T follicular helper cell (primary cell): ENCODE measurements at places on chromosomes 5 and 9.
A peak's percentile ranks its signal among the peaks of the same experiment; 100 is the strongest.

DNA sequence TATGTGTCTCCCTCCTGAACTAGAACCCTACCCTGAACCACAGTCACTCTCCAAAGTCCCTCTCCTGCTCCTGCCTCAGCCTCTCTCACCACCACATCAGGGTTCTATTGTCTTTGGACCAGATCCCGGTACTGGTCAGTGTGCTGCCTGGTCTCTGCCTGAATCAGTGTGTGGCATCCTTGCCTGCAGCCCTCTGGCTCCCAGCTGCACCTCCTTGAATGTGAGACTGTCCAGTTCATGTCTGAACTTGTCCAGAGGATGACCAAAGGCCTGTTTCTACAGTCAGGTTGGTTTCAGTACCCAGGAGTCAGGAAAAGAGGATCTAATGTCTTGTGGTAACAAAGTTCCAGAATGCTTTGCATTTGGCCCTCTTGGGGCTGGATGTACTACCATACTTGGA is 76.8 kb upstream of the RANBP3L start:
- no peak for DNase-seq

DNA sequence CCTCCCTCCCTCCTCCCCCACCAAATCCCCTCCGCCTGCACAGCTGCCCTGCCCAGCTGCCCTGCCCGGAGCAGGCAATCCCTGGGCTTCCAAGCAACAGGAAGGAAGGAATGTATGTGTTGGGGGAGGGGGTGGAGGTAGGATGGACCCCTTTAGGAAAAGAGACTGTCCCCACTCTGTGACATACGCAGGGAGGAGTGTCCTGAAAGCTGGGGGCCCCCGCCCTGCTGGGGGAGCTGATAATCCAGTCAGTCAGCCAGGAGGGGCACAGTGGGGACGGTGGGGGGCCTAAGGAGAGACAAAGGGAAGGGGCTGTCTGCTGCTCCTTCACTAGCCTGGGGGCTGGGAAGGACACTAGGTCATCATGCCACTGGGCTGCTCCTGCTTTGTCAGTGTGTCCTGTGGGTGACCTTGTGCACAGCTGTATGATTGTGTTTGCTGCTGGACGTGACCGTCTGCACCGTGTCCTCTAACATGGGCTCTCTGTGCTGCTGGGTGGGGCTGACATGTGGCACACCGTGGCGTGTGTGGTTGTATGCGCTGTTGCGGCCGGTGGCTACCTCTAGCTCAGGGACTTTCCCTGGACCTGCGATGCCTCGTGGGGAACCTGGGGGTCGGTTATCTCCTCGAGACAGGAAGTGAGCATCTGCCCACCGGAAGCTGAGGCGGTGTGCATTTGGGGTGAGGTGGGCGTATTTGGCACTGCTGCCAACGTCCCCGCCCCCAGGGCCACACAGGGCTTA is 3.0 kb downstream of the N4BP3 start:
- no peak for DNase-seq

DNA sequence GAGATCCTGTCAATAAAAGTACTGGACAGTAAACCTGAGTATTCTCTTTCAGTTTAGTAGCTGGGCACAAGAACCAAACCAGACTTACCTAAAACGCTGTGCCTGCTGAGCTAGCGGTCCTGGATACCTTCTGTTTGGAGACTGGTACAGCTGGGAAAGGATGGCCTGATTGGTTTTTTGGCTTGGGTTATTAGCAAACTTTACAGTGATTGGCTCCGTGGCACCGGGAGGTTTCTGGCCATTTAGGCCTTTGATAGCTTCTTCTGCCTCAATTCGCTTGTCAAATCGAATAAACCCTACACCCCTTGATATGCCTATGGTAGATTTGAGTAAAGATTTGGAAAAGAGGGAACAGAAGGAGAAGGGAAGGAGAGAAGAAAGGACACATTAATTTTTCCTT is 124.7 kb downstream of the ELAVL2 start:
- DNase-seq, result no peak

- no peak for DNase-seq
Observed at GRCh38 chr5:36285837-36286615, 15.7 kb downstream of the RANBP3L start.

DNA sequence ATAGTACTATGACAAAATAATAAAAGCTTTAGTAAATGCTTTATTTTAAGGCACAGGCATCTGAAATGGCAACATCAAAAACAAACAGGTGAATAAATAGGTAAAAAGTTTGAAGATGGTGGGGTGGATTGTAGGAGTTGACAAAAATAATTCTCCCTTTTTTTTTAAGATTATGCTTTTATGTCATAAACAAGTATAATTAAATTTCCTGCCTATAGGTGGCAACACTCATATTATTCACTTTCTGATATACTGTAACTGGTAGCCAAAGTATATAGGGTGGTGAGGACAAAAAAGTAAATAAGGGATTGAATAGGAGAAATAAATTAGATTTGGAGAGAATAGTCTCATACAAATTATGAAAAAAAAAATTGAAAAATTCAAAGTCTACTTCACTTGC is 120.0 kb upstream of the ACOT12 start:
- no peak for DNase-seq

- DNase-seq, result no peak
Observed at GRCh38 chr9:105507096-105507790, 50.7 kb upstream of the FKTN start.

DNA sequence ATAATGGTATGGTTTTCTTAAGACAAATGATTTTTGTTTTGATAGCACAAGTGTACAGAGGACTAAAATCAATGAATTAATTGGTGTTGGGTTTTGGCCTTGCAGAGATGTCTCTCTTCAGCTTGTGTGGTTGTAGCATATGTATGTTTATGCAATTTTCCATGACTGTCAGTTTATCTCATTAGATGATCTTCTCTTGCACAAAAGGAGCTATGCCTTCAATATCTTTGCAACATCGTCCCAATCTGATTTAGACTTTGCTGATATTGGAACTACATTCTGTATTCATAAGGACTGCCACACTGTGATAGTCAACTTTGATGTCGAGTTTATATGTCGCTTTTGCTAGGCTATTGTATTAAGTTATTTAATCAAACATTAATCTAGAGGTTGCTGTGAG is 140.0 kb upstream of the TAF11L2 start:
- no peak for DNase-seq

DNA sequence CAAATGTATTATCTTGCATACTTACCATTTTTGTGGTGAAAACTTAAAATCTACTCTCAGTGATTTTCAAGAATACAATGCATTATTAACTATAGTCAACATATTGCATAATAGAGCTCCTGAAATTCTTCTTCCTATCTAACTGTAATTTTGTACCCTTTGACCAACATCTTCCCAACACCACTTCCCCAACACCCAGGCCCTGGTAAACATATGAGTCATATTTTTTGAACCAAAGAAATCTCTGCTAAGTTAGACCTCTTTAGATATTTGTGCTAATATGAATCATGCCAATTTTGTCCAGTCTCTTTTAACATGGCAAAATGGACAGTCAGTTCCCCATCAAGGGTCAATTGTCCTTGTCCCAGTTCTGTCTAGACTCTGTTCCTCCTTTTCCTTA is 18.5 kb upstream of the RGS7BP start:
- DNase-seq, result no peak

DNA sequence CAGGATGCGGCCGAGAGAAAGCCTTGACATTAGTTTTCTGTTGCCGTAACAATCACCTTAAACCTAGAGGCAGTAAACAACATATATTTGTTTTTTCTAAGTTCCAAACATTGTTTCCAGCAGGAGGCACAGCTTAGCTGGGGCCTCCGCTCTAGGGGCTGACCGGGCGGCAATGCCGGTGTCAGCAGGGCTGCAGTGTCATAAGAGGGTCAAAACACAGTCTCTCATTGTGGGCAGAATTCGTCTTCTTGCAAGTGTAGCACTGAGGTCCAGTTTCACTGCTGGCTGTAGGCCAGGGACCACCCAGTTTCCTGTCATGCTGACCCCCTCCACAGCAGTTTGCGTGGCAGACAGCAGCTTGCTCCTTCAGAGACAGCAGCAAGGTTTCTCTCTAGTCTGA is 186.2 kb downstream of the PJA2 start:
- no peak for DNase-seq

GRCh38 chr9:136886610-136887597 is 588 bp downstream of the TRAF2 start:
- DNase-seq, result peak; percentile 65

DNA sequence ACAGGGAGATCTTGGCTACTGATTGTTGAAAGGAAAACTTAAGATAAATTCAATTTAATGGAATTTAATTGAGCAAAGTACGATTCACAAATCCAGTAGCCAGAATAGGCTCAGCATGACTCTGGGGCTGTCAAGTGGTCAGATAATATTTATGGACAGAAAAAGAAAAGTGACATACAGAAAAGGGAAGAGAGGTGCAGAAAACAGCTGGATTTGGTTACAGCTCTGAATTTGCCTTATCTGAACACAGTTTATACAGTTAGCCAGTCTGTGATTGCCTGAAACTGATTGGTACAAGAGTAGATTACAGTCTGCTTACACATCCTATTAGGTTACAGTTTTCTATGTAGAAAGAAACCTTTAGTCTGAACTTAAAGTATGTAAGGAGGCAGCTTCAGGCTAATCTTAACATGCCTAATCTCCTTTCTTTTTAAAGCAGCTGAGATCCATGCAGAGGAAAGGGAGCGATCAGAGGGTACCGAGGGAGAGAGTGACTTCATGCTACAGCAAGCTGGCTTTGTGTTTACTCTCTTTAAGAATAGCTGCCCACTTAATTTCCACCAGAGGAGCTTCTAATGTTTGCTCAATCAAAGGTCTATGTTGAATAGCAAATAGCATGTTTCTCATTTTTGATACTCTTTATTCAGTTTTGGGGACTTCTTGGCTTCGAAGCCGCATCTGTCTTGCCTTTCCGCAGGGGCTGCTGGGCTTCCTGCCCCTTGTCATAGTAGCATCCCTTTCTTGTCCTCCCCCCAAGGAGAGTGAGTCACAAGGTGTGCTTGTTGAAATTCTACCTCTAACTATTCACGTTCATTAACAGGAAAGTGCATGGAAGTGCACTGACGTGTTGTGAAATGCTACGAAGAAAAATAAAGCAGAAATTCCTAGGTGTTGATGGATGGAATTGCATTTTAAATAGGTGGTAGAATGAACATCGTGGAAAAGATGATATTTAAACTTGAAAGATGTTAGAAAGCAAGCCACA is 761.2 kb downstream of the TAF11L14 start:
- no peak for DNase-seq

- DNase-seq, result no peak
Observed at GRCh38 chr5:31427013-31427723, 104.7 kb downstream of the DROSHA start.

DNA sequence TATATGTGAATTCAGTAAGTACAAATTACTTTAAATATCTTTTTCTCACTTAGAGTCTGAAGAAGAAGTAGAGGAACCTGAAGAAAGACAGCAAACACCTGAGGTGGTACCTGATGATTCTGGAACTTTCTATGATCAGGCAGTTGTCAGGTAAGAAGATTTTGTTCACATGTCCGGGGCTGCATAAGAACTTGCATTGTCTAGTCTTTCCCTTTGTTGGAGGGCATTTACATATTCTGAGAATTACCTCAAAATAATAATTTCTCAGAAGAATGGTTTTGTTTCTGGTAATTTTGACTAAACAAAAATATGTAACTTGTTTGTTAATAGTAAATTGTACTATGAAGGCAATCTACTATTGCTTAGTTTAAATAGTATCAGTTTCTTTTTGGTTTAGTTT is 23.7 kb downstream of the G3BP1 start:
- no peak for DNase-seq
